ENCODE measurements at places on chromosomes 12 and 14.

- ATAC-seq = no peak
These were observed 305.0 kb upstream of the DIO3 start for GRCh38 chr14:101256266-101256665.

- ATAC-seq = no peak
These were observed 67.2 kb downstream of the GLT1D1 start for GRCh38 chr12:128920468-128920867.

- ATAC-seq = no peak
These were observed 611.3 kb upstream of the TMEM132C start for GRCh38 chr12:127655691-127656090.

GRCh38 chr12:96343347-96343954 lies 56.8 kb downstream of the CDK17 start:
- ATAC-seq = no peak

DNA sequence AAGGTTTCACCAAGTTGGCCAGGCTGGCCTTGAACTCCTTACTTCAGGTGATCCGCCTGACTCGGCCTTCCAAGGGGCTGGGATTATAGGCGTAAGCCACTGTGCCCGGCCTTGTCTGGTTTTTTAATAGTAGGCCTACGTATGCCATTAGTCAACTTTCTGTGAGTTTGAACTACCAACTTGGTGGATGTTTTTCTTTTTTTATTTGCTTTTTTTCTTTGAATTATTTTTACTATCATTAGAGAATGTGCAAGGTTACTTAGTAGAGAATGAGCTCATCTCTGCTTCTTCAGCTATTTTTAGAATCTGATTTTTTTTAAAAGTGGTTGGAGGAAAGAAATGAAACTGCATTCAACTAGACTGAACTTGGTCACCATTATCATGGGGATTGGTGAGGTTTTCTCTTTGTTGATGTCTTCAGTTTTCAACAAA lies 51.4 kb downstream of the HMGA2 start:
- ATAC-seq = peak; percentile 34

DNA sequence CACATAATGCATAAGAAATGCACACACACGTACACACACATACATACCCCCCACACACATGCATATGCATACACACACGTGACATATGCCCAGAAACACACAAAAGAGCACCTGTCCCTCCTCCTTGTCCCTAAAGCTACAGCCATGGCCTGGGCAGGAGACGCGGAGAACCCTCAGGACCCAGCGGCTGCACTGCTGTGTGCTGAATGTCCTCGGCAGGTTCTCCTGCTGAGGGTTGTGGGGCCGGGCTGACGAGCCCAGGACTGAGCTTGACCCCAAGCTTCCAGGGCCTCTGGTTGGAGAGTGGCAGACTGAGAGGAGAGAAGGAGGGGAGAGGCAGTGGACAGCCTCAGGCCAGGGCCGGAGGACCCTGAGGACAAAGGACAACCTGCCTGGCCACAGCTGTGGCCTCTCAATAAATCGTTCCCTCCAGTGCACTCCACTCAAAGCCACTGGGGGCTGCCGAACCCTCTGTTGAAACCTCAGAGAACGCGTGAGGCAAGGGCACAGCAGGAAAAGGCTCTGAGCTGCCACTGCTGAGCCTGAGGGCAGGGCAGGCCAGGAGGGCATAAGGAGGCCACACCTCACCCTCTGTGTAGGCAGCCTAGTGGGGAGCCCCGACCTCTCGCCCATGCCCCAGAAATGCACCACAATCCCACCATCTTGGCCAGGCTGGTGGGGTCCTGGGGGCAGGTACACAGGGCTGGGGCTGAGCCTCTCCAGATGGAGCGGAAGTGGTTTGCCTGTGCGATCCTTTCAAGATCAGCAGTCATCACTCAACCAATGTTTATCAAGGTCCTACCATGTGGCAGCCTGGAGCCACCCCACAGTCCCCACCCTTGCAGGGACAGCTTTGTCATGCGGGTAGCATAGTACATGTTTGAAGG lies 3.1 kb downstream of the CACNA2D4 start:
- ATAC-seq = no peak

DNA sequence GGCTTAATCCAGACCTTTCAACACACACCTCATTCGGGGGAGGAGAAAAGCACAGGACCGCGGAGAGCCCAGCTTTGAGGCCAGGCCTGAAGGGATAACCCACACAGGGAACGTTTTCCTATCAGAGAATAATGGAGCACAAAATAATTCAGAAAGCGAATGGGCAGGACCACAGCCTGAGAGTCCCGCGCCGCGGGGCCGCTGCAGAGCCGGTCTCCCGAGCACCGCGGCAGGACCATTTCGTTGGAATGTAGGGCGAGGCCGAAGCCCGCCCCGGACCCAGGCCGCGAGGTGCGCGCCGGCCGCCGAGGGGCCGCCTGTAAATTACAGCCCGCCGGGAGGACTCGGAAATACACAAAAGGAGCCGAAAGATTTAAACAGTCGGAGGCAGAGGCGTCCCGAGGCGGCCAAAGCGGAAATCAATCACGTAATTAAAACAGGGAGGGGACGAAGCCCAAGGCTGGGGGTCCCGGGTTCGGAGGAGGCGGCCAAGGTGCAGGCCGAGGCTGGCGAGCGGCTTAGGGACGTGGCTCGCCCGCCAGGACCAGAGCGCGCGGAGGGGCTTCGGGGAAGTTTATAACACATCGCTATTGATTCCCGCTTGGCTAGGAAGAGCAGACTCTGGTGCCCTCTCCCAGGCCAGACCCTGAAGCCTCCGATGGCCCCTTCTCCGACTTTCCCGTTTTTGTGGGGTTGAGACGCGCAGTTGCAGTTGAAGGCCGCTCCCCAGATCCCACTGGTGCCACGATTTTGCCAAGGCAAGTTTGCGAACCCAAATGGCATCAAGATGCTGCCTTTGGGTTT lies 6.3 kb upstream of the HOXC4 start:
- ATAC-seq = no peak

- ATAC-seq = peak; percentile 78
These were observed 9.8 kb downstream of the CPNE6 start for GRCh38 chr14:24080888-24081738.

GRCh38 chr14:38083039-38083438 lies 124.7 kb upstream of the SSTR1 start:
- no peak for ATAC-seq

- no peak for ATAC-seq
These were observed 51.6 kb downstream of the TMTC1 start for GRCh38 chr12:29732191-29732590.

GRCh38 chr12:128474916-128475315 lies 207.9 kb downstream of the TMEM132C start:
- no peak for ATAC-seq

GRCh38 chr14:36671149-36671548 lies 9.5 kb downstream of the PAX9 start:
- no peak for ATAC-seq

- ATAC-seq = peak; percentile 65
These were observed 1.2 kb downstream of the SSTR1 start for GRCh38 chr14:38208618-38209562.
